Cardiac muscle cell (in vitro differentiated cells and primary cell): ENCODE measurements at places on chromosomes 5 and 9. TPM values are rescaled to one million over a fixed set of nuclear protein-coding genes. Genes with fewer than 3 reads are reported as not detected.
A peak's percentile ranks its signal among the peaks of the same experiment; 100 is the strongest.

- DNase-seq = peak; percentile 38
Measured at GRCh38 chr5:149324641-149325040, 20.7 kb upstream of the GRPEL2 start.

DNA sequence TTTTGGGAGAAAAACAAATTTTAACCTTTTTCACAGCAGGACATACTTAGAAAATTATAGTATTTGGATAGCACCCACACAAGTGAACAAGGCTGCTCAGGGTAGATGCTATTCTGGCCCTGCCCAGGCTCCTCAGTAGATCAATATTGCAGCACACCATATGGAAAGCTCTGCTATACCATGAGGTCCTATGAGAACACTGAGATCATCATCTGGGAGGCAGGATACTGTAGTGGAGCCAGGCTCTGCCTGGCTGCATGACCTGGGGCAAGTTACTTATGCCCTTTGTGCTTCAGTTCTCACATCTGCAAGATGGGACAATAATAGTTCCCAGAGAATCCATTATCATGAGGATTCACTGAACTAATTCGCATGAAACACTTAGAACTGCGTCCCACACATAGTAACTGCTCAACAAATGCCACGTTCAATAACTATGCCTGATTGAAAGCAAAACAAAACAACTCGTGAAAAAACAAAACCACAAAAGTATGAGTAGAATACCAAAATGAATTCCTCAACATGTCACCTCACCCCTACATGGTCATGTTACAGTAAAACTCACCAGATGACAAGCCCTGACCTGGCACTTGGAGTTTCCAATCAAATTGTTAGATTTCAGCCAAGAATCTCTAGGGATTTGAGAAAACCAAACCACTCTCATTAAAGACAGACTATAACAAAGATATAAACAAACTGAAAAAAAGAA is 31.9 kb downstream of the ARSB start:
- no peak for DNase-seq

The PCDHGA6 gene
- 0.66 and 0.88 TPM in 2 replicates for total RNA-seq

GRCh38 chr9:88890546-88890945 is 100.7 kb upstream of the S1PR3 start:
- DNase-seq = no peak

DNA sequence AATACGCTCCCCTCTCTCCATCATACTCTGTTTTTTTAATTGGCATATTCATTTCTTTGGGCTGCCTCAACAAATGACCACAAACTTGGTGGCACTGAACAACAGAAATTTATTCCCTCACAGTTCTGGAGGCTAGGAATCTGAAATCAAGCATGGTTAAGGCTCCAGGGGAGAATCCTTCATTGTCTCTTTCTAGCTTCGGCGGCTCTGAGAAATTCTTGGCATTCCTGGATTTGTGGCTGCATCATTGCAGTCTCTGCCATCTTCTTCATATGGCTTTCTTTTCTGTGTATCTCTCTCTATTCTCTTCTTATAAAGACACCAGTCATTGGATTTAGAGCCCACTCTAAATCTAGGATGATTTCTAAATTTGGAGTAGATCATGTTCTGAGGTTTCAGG is 10.9 kb upstream of the SLC24A2 start:
- no peak for DNase-seq

DNA sequence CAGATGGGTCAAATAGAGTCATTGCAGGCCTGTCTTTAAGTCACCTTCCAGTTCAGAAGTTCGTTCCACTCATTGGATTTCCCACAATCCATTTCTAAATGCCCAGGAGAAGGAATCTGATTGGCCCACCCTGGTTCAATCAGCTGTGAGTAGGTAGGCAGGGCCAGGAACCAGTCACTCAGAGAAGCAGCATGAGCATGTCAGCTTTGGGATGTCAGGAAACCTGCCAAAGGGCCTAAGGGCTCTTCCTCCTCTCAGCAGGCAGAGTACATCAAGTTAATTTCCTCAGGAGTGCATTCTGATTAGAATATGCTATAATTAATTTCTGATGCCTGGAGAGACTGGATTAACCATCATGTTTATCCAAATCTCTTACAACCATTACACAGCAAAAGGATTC is 412.9 kb upstream of the CCNH start:
- no peak for DNase-seq
